Esophagus muscularis mucosa (tissue), 4 donors: ENCODE measurements at places on chromosomes 5 and 9. TPM values are rescaled to one million over a fixed set of nuclear protein-coding genes. Genes with fewer than 3 reads are reported as not detected.

The IL3 gene
- not detected for total RNA-seq

The GABRA6 gene
- not detected for total RNA-seq

The CTSV gene
- not detected for total RNA-seq

The MYMK gene
- not detected for total RNA-seq

The BASP1 gene
- 7.0 TPM for total RNA-seq

The SPINK7 gene
- not detected for total RNA-seq
